ENCODE measurements at places on chromosomes 2 and 18.

DNA sequence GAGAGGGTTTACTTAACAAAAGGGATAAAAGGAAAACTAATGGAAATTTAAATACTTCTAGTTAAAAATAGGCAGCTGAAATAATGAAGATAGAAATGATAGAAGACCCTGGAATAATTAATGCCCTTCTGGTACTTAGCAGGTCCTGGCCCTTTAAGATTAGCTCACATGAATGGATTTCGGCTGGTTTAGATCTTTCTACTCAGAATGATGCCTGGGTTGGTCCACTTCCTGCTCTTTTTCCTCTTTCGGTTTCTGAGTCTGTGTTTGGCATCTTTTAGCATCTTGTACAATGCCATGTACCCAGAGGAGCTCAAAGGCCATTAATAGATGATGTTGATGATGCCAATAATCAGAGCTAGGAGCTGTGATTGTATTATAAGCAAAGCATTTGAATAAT is 290.5 kb downstream of the CLIP4 start:
- no peak for DNase-seq

DNA sequence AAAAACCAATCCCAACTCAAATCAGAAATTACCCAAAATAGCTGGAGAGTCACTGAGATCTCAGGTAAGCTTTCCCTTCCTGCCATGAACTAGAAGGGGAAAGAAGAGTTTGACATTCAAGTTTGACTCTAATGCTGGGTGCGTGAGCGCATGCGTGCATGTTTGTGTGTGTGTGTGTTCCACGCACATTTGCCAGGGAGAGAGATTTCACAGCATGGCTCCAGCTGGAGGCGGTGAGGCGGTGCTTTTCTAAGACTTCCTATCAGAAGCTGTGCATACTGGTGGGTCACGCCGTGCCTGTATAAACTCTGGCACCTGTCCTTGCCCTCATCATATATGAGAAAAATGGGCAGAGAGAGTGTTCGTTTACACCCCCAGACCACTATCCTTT is 116.2 kb downstream of the MSH2 start:
- no peak for DNase-seq

- DNase-seq: no peak
Observed at GRCh38 chr2:37847792-37848191, 77.3 kb upstream of the RMDN2 start.

- no peak for DNase-seq
Observed at GRCh38 chr18:45252474-45252873, 362.8 kb upstream of the SLC14A2 start.

GRCh38 chr2:219124381-219125110 is 36.1 kb downstream of the NHEJ1 start:
- DNase-seq: no peak

DNA sequence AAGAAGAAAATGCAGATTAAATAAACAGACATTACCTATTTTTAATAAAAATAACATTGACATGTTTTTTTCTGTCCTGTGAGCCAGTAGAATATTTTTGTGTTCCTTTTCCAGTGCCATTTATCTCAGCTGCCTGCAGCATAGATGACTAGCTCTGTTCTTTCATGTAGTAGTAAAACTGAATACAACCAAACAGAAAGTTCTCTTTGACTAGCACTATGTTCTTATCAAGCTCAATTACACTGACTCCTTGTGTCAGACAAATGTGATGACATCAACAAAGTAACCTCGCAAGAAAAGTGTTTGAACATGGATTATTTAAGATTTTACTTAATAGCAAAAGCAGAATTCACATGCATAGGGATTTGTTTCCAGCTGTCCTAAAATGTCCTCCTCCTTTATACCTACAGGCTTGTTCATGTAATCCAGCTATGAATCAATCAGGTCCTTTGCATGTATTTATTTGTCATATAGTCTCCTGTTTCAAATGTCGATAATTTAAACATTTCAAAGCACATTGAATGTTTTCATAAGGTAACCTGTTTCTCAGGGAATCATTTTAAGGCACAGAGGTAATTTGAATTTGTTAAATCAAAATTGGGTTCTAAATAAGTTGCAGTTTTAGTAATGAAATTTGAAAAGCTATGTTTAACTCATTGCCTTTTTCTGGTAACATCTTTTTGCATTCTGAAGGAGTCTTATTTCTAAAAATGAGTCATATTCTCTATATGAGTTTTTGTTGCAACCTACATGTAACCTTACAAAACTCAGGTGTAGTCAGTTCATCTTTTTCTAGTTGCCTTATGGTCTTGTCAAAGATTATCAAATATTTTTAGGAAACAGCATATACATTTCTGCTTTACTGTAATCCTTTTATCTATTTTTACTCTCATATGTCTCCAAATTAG is 215.3 kb upstream of the GULP1 start:
- DNase-seq: no peak

- DNase-seq: no peak
Observed at GRCh38 chr2:142918624-142919023, 41.2 kb downstream of the KYNU start.

Data from epithelial cell of prostate (primary cell).